ENCODE measurements at places on chromosomes 12 and 14.

DNA sequence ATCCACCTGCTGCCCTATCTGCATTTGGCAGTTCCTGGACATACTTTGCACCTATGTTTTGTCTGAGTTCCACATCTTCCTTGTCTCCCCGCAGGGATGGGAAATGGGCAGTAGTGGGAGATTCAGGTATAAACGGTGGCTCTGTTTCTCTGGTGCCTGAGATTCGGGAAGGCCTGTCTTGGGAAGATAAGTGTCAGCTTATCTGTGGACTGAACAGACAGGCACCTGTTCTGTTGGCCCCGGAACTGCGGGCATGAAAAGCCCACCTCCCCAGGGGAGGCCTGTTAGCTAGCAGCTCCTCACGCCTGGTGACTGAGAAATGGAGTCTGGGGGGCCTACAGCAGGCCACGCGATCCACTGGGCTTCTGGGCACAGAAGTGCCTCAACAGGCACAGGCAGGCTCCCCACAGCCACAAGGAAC lies 5.8 kb downstream of the PHB2 start:
- DNase-seq = no peak

DNA sequence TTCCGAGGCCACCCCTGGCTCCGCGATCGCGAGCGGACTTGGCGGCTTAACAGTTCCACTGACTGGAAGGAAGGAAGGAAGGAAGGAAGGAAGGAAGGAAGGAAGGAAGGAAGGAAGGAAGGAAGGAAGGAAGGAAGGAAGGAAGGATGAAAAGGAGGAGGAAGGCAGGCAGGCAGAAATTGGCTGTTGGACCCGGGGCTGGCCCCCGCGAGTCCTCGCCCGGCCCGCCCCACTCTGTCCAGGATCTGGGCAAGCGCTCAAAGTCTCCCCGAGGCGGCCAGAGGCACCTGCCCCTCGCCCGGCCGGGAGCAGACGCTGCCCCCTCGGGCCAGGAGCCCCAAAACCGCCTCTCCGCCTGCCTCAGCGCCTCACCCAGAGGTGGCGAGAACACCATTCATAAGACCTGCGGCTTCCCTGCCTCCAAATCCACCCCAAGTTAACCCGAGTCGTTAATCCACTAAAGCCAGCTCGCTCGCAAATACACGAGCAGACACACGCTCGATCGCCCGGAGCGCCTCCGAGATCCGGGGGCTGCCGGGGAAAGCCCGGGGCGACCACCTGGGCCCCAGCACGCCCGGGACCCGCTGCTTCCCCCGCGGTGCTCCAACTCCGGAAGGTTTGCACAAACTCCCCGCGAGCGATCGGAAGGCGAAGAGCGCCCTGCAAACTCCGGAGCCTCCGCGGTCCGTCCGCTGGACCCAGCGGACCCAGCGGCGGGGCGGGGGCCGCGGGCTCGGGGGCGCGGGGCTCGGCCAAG lies 844 bp downstream of the DPF3 start:
- peak; percentile 26 for DNase-seq

DNA sequence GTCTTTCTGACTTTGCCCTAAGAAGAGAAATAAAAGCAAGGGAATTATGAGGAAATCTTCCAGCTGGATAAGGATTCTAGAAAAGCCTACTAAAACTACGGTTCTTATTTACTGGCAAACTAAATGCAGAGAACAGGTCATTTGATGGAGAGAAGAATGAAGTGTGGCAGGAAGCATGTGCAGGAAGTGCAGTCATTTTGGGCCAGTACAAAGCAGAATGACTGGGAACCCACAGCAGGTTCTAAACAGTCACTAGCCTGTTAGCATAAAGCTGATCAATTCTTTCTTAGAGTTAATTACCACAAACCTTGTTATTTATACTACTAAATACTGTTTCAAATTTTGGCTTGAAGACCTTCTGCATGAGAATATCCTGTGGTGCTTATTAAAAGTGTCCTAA lies 36.7 kb downstream of the CFAP54 start:
- DNase-seq = no peak

DNA sequence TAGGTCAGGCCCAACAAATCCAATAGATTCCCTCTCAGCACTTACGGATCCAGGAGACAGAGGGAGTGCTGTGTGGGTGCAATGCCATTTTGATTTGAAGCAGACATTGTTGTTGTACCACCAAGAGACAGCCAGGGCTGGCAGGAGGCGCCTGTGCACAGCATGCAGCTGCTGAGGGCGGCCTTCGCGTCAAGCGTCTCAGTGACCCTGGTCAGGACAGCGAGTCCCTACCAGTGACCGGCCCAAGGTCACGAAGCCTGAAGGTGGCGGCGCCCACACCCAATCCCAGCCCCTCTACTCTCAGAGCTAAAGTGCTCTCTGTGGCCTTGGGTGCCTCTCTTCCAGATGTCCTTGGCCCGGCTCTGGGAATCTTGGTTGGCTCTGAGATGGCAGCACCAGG lies 40.5 kb downstream of the PRMT8 start:
- no peak for DNase-seq

- no peak for DNase-seq
Measured at GRCh38 chr12:53969588-53970259, 3.2 kb upstream of the HOXC11 start.

DNA sequence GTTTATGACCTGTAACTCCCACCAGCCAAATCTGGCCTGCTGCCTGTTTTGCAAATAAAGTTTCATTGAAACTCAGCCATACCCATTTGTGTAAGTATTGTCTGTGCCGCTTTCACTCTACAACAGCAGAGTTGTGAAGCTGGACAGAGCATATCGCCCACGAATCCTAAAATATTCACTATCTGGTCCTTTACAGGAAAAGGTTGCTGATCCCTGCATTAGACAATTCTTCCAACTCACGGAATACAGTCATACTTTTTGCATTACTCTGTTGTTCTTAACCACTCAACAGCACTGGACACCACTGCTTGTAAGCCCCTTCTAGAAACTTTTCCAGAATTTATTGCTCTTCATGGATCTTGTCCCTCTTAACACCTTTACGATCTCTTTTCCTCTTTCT lies 435.4 kb downstream of the EGLN3 start:
- DNase-seq = no peak

DNA sequence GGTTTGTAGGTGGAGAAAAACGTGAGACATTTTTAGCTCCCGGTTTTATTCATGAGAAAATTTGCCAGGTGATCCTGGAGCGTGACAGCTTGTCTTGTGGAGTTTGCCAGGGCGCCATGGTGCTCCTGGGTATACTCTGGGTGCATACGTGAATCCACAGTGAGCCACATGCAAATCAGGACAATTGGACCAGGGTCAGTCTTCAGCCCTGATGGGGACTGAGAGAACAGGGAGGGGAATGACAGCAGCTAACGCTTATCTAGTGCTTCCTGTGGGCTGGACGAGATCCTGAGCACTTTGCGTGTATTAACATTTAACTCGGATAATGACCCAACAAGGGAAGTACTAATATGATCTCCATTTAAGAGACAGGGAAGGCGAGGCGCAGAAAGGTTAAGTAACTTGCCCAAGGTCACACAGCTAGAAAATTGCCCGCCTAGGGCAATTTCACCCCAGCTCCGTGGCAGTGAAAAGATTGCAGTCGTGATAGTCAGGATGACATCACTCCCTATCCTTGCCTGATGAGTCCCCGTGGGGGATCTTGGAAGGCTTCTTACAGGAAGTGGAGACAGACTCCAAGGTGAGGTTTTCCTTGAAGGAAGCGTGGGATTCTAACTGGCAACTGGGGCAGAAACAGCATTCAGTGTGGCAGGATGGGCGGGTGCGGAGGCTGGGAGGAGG lies 118.4 kb upstream of the NCOR2 start:
- no peak for DNase-seq

- no peak for DNase-seq
Measured at GRCh38 chr14:68937471-68938270, 41.4 kb downstream of the ACTN1 start.

DNA sequence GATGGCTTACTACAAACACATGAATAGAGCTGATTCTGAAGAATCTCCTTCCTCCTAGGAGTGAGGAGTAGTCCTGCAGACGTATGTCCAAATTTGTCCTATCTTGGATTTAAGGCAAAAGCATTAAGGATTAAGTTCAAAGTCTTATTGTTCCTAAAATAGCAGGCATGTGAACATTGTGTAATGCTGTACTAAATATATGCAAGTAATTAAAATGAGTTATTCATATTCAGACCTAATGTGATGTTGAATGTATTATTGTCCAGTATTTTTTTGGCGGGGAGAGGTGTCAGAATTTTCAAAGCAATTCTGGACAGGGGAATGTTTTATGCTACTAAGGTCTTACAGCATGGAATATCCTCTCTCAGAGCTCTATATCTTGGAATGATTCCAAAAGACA lies 60.7 kb upstream of the STK38L start:
- no peak for DNase-seq

- no peak for DNase-seq
Measured at GRCh38 chr14:76941946-76942805, 86.3 kb downstream of the IRF2BPL start.
